Mesendoderm (in vitro differentiated cells): ENCODE measurements at places on chromosomes 2 and 18.

DNA sequence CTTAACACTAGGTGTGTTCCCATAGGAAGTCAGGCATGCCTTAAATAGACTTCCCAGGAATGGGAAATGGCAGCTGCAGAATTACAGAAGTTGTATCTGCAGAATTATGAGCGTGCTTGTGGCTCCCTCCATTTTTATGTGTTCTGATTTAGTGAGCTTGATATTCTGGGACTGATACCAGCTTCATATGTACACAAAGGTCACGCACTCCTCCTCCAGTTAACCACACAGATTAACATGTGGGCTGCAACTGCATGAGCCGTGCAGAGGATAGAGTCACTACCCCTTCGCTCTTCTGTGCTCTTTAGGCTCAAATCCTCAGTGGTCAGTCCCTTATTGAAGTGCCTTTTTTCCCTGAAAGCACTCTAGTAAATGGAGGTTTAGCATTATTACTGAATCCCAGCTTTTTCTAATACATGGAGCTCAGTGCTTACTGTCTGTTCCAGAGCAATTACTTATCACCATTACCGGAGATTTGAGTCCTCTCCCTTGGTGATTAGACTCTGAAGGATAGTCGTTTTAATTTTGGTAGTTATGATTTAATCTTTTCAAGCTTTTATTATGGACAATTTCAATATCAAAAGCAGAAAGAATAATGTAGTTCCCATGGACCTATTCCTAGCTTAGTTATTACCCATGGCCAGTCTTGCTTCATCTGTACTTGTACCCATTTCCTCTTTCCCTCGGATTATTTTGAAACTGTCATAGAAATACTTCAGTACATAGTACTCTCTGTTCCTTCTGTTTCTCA lies 238.3 kb downstream of the PRKCE start:
- no peak for DNase-seq

- no peak for DNase-seq
Observed at GRCh38 chr18:51083398-51083797, 53.4 kb downstream of the SMAD4 start.

- peak; percentile 40 for DNase-seq
Observed at GRCh38 chr2:188042412-188042811, 249.3 kb upstream of the GULP1 start.

- DNase-seq: no peak
Observed at GRCh38 chr2:224109751-224110150, 70.7 kb upstream of the SERPINE2 start.

GRCh38 chr2:16319551-16320121 lies 346.0 kb downstream of the CYRIA start:
- no peak for DNase-seq

GRCh38 chr2:230266638-230267037 lies 41.1 kb downstream of the SP140 start:
- DNase-seq: no peak
